Eye (tissue), 1 donor: ENCODE measurements at places on chromosomes 2 and 18.
A peak's percentile ranks its signal among the peaks of the same experiment; 100 is the strongest.

GRCh38 chr2:9560628-9561027, 5.0 kb upstream of the ADAM17 start:
- no peak for DNase-seq

GRCh38 chr18:31610286-31611205, 18.9 kb downstream of the TTR start:
- peak; percentile 29 for DNase-seq

- no peak for DNase-seq
These were observed 8.5 kb downstream of the DSC1 start for GRCh38 chr18:31154181-31154580.

- no peak for DNase-seq
These were observed 95.9 kb upstream of the SIX2 start for GRCh38 chr2:45105050-45105582.

DNA sequence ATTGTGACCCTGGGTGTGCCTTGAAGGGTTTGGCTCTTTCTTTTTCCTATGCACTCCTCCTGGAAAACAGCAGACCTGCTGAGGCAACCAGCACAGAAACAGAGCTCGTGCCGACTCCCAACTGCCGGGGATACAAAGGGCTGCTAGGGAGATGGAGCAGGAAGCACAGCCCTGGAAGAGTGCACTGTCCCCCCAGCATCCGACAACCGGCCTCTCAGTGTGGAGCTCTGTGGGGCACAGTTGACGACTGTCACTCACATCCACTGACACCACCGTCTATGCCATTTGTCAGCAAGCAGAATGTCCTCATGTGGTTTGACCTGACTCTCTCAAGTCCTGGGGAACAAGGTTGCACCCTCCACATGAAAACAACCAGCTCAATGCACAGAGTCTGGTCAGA, 290.4 kb downstream of the TNS1 start:
- DNase-seq: no peak

- DNase-seq: no peak
These were observed 56.8 kb downstream of the HK2 start for GRCh38 chr2:74890711-74891110.

DNA sequence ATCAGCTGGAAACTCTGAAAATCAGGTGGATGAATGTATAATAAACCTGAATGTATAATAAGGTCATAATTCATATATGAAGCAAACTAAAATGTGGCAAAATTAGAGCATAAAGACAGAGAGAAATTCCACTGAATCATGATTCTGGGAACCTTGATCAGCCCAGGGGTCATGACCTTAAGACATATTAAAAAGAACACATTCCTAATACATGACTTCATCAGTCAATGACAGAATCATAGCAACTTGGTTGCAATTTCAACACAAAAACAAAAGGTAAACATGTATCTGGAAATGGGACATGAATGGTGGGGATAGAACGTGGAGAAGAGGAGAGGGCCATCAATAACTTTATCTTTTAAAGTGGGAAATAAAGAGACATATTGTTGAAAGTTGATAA, 17.6 kb downstream of the AFF3 start:
- DNase-seq: no peak

- DNase-seq: peak; percentile 41
These were observed 31.4 kb upstream of the PHLPP1 start for GRCh38 chr18:62683935-62684334.

GRCh38 chr18:1078301-1078700, 173.6 kb downstream of the ADCYAP1 start:
- DNase-seq: no peak

DNA sequence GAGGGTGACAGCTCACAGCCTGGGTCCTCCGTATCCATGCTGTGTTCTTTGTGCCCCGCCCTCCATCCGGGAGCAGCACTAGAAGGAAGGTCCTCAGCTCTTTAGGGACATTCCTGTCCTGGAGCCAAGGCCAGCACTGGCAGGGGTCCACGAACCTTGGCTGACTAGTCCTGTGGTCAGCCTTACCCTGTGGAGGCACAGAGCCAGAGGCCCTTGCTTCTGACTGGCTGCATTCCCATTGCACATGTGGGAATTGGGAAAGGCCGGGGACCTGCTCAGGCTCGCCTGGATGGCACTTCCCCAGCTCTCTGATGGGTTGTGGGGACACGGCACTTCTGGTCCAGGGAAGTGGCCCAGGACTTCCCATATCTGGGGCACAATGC, 24.9 kb upstream of the RHOB start:
- no peak for DNase-seq

- no peak for DNase-seq
These were observed 103.9 kb downstream of the MAPK4 start for GRCh38 chr18:50663626-50664441.

- DNase-seq: no peak
These were observed 189.7 kb upstream of the CDH2 start for GRCh38 chr18:28366676-28367075.

DNA sequence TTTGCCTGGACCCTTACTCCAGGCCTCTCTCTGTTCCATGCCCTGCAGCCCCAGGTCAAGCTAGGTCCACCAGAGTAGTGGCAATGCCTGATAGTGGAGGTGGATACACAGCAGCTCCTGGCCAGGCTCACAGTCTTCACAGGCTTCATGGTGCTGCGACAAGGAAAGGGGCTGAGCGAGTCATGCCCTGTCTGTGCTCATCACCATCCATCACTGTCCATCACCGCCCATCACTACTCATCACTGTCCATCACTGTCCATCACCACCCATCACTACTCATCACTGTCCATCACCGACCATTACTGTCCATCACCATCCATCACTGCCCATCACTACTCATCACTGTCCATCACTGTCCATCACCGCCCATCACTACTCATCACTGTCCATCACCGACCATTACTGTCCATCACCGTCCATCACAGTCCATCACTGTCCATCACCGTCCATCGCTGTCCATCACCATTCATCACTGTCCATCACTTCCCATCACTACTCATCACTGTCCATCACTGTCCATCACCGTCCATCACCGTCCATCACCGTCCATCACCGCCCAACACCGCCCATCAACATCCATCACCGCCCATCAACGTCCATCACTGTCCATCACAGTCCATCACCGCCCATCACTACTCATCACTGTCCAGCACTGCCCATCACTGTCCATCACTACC, 57.1 kb upstream of the OTOS start:
- DNase-seq: no peak

- no peak for DNase-seq
These were observed 564 bp downstream of the LPIN2 start for GRCh38 chr18:3012136-3013023.

- no peak for DNase-seq
These were observed 8.2 kb upstream of the SETBP1 start for GRCh38 chr18:44672506-44672905.

DNA sequence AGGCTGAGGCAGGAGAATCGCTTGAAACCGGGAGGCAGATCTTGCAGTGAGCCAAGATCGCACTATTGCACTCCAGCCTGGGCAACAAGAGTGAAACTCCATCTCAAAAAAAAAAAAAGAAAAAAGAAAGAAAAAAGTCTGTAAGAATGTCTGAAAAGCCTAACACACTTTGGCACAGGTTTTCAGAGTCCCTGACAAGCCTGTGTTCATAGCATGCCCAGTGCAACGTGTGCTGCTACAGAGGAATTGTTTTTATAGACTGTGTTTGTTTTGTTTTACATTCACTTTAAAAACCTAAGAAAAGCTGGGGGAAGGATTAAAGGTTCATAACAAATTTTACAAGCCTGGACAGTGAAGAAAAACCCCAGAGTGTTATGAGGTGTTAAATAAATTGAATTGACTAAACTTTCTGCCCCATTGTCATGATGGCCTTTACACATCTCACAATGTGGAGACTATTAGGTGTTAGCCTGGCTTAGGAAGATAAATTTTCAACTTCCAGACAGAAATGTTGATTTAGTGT, 55.2 kb downstream of the RBM43 start:
- no peak for DNase-seq

DNA sequence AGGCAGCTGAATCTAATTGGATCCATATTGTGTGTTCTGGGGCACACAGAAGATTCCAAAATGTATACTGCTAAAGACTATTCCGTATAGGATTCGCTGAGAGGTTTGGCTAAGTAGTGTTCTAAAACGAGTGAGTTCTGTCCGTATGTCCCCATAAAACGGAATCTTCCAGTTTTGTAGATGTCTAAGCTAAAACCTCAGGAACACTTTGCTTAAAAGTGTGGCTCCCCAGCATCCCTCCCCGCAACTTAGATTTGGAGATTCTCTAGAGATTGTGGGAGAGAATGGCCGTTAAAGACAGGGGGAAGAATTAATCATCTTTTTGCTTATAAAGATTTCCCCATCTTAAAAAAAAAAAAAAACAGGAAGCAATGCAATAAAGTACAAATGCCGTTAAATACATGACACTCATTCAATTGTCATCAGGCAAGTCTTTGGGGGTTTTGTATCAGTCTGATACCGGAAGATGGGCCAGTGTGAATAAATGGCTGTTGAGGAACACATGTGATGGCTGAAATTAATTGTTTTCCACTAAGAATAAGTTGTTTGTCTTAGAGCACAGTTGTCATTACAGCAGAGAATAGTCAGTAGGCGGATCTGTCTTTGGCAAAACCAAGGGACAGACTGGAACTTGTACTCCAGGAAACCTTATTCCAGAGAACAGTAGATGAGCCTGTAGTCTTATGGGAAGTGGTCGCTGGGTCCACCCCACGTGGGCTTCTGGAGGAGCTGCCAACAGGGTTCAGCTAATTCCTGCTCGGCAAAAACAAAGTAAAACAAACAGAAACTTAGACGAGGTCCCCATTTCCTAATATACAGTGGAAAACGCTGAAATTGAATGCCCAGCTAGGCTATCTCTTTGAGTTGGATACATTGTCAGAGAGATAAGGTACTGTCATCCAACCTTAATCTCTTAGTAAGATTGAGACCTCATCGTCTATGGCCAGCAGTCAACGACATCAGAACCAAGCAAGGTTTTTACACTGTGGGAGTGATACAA, 1.7 kb downstream of the EMILIN2 start:
- no peak for DNase-seq

GRCh38 chr2:231469583-231469950, 5.3 kb upstream of the NCL start:
- DNase-seq: no peak

GRCh38 chr18:46152436-46152807, 48.2 kb downstream of the HAUS1 start:
- no peak for DNase-seq

DNA sequence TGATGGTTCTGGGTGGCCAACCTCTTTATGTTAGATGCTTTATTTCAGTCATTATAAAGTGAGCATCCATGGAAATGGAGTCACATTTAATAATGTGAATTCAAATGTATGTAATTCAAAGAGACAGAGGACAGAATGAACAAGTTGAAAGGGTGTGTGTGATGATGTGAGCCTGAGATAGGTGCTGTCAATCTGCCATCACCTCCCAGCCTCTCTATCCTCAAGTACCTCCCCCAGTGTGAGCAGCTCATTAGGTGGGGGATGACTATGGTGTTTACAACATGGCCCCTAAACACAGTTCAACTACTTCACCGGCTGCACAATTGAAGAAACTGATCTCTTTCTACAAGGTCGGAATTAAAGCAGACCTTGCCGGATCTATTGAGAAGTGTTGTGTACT, 74.7 kb upstream of the IGFBP5 start:
- no peak for DNase-seq

DNA sequence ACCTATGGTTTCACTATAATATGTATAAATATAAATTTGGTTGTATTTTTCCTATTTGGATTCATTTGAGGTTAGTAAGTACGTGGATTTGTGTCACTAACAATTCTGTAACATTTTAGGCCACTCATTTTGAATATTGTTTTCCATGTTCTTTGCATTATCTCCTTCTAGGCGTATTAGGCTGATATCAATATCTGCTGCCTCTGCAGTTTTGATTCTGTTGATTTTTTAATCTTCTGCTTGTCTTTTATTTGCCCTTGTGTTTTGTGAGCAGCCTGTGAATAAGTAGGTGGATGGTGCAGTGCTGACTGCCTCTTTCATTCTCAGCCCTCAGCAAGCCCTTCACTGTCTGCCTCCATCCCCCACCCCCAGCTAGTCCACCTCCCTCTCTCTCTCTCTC, 165.7 kb upstream of the BCL2L11 start:
- DNase-seq: no peak

DNA sequence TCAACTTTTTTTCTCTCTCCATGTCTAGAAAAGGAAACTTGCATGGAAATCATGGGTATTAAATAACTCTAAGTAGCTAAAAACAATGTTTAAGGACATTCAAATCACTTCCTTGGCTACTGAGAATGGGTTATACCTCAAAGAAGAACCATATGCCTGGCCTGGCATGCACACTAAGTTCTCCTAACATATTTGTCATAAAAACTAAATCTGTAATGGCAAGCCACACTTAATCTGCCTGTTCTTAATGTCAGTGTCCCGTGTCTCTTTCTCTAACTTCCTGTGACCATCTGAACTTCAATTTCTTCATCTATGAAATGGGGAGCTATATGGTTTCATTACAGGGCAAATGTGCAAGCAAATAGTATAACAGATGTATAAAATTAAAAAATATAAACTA, 11.1 kb downstream of the PDE1A start:
- no peak for DNase-seq

- no peak for DNase-seq
These were observed 10.8 kb downstream of the ANO7 start for GRCh38 chr2:241199286-241199685.

DNA sequence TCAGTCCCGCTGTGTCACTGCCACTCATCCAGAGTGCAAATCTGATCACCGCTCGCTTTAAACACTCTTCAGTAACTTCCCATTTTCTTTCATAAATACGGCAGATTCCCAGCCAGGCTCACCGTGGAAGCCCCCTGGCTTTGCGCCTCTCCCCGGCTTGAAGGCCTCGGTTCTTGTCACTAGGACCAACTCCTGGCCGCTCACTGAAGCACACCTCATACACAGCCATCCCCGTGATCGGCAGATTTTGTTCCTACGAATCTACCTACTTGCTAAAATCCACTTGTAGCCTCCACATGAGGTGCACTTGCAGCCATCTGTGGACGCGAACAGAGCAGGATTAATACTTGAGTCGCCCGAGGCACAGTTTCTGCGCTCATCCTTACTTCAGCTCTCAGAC, 462.4 kb upstream of the MYT1L start:
- no peak for DNase-seq

- DNase-seq: no peak
These were observed 9.7 kb downstream of the SERPINB7 start for GRCh38 chr18:63784787-63785452.

DNA sequence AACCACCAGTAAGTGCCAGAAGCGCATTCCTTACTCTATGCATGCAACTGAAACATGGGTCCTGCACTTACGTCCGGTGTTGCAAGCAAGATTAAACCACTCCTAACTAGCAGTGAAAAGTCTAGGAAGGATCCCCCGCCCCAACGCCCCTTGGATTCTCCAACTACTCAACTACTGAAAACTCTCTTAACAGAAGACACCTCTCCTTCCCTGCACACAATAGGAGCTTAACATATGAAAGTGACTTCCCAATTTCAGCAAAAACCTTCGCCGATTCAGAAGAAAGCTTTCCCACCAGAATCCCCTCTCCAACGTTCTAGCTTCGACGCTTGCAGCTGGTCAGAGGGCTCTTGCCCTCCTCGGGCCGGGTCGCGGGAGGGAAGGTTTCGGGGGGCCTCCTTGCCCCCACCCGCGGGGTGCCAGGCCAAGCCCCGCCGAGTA, 578 bp downstream of the IWS1 start:
- peak; percentile 79 for DNase-seq

- DNase-seq: peak; percentile 56
These were observed 143.1 kb downstream of the KCTD1 start for GRCh38 chr18:26405190-26405801.
